ENCODE measurements at places on chromosomes 2 and 18.

DNA sequence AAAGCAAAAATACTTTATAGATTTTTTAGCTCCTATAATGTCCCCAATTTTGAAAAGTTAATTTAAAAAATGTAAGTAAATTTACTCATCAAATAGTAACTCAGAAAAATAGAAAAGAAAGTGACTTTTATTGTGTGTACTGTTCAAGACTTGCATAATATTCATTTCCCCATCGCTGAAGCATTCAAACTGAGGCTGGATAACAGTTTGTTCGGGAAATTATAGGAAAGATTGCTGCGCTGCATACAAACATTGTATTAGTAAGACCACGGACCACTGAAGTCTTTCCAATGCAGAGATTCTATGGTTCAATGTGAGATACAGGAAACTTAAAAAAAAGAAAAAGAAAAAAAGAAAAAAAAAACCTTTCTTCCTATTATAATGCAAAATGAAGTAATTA is 10.4 kb downstream of the STK17B start:
- no peak for DNase-seq

- DNase-seq: no peak
Measured at GRCh38 chr18:37578886-37579513, 13.4 kb upstream of the CELF4 start.

- no peak for DNase-seq
Measured at GRCh38 chr2:231409776-231410175, 14.3 kb downstream of the B3GNT7 start.

- DNase-seq: no peak
Measured at GRCh38 chr18:32595832-32596231, 125.2 kb upstream of the GAREM1 start.

DNA sequence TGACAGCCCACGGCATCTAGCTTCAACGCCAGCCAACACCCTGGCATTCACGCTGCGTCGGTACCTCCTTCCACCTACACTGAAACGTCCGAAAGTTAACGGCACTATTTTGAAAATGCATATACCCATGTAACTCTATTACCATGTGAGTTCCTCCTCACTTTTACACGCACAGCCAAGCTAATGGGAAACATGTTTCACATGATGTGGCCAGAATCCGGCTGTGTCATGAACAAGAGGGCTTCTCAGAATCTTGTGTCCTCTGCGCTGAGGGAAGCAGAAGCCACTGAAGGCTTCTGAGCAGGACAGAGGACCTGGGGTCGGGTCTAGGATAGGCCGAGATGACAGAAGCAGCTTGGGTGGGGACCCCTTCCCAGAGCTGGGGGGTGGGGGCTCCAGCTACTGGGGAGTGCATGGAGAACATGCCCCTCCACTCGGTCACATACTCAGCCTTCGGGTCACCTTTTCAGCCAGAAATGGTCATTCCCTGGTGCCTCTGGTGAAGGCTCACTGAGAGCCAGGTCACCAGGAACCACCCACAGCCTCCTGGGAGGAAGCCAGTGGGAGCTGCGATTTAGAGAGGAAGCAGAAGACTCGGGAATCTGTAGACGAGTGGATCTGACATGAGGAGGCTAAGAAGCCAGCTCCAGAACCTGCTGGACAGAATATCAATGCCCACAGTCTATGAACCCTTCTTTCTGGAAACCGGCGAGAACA is 41.5 kb downstream of the HDAC4 start:
- no peak for DNase-seq

GRCh38 chr2:231312066-231312465 is 83.4 kb upstream of the B3GNT7 start:
- no peak for DNase-seq

DNA sequence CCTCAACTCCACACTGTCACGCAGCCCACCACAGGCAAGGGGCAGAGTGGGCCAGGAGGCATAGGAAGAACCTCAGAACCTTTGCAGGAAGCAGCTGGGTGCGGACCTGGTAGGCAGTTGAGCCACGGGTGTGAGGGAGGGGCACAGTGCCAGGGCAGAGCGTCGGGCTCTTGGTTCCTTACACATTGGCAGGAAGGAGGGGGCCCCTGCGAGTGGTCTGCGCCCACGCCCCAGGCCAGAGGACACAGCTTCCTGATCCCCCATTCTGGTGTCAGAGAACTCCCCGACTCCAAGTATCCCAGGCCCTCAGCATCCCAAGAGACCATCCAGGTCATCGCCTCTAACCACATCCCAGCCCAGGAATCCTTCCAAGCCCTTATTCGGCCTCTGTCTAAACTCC is 61.5 kb downstream of the TNS1 start:
- no peak for DNase-seq

GRCh38 chr2:73289304-73289703 is 4.0 kb downstream of the EGR4 start:
- no peak for DNase-seq

DNA sequence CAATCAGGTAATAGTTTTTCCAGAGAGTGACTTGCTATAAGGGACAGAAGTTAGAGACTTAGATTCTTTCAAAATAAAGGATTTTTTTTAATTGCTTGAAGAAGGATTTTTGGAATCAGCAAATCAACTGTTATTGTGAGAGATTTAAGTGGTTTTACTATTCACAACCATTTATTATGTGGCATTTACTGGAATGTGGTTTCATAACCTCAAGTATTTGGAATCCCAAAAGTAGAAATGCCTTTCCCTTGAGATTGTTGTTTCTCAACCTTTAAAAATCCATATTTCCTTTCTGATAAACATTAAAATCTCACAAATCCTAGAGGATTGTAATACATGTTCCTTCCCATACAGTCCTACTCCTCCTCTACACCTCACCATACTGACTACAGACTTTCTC is 5.0 kb downstream of the TANK start:
- DNase-seq: no peak

DNA sequence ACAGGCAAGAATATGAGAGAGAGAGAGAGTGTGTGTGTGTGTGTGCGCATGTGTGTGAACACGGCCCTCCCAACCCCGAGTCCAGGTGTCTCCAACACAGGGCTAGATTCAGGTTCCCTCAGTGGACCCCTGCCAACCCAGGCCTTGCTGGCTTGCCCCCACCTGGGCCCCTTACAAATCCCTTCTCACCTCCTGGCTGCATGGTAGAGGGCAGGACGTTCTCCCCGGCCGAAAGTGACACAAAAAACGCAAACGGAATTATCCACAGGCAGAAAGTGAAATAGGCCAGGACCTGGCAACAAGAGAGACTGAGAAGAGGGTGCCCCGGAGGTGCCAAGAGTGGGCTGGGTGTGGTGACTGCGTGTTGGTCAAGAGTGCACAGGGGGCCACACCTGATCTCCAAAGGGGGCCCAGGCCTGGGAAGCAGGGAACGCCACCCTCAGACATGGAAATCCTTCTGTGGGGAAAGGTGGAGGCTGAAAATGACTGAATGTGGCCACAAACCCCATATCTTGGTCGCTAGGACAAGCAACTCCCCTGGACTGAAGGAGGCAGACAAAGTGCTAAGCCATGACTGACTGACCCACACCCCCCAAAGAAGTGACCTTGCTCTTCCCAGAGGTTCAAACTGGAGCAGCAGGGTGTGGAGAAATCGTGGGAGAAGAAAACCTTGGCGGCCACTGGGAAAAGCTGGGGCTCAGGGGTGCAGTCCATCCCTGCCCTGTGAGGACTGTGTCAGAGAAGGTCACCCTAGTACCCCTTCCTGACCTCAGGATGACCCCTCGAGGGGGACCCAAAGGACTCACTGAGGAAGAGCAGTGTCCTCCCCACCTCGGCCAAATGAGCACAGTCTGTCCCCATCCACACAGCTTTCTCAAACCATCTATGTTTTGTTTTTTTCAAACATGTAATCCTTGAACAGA is 5.7 kb downstream of the TEX261 start:
- no peak for DNase-seq

GRCh38 chr18:24212939-24213338 is 74.1 kb downstream of the CABYR start:
- DNase-seq: no peak

GRCh38 chr2:233208382-233209116 is 42.9 kb upstream of the ATG16L1 start:
- DNase-seq: no peak

GRCh38 chr2:176612736-176613135 is 343.5 kb downstream of the MTX2 start:
- no peak for DNase-seq

- no peak for DNase-seq
Measured at GRCh38 chr2:26017464-26018183, 16.3 kb upstream of the RAB10 start.

DNA sequence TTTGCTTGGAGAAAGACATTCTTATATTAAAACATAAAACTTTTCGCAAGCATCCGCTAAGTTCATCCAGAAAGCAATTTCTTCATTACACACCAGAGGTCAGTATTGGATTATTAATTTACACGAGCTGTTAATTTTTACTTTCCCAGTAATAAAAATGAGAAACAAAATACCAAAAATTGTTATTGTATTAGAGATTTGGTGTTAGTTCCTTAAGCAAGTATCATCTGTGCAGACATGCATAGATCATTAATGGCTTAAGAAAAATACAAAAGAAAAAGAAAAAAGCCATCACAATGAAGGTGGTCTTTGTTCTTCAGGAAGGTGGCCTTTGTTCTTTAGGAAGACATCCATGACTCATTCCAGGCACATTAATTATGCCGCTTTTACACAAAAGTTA is 53.6 kb upstream of the HNMT start:
- DNase-seq: no peak
